ENCODE measurements at places on chromosomes 16 and 17.

DNA sequence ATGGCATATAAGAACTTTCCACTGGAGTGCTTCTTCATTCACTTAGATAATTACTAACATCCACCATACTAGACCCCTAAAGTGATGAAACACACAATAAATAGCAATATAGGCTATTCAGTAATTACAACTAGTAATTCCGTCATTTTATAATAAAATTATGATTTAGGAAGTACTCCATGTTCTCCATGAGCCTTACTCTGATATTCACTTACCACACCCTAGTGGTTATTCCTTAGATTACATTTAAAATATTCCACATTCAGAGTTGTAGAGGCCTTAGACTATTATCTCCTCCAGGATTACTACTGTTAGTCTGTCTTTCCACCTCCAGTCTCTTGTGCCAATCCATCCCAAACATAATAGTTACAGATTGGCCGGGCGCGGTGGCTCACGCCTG, 62.4 kb downstream of the STH start:
- DNase-seq = no peak

DNA sequence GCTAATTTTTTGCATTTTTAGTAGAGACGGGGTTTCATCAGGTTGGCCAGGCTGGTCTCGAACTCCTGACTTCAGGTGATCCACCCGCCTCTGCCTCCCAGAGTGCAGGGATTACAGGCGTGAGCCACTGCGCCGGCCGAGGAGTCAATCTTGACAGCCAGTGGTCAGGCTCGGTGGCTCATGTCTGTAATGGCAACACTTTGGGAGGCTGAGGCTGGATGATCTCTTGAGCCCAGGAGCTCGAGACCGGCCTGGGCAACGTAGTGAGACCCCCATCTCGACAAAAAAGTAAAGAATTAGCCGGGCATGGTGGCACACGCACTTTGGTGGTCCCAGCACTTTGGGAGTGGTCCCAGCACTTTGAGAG, 608 bp upstream of the PGS1 start:
- DNase-seq = no peak

GRCh38 chr16:56691885-56692284, 9.6 kb downstream of the MT1X start:
- no peak for DNase-seq

- DNase-seq = no peak
Observed at GRCh38 chr17:45170280-45170930, 8.7 kb downstream of the HEXIM2 start.

- DNase-seq = peak; percentile 72
Observed at GRCh38 chr17:10058921-10059683, 139.3 kb downstream of the GAS7 start.

DNA sequence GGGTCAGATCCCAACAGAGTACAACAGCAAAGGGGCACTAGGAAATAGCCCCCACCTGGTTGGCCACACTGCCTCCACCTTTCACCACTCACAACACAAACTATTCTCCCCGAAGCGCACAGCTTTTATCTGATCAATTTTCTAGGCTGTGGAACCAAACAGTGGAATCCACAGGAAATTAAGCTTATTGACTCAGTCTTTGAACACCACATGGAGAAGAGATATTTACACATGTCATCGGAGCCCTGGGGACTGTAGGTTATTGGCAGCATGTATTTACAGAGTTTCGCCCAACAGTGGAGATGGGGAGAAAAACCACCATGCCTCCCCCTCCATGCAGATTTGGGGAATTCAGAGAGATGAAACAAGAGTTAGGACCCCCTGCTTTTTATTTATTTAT, 154.8 kb downstream of the XYLT1 start:
- no peak for DNase-seq

DNA sequence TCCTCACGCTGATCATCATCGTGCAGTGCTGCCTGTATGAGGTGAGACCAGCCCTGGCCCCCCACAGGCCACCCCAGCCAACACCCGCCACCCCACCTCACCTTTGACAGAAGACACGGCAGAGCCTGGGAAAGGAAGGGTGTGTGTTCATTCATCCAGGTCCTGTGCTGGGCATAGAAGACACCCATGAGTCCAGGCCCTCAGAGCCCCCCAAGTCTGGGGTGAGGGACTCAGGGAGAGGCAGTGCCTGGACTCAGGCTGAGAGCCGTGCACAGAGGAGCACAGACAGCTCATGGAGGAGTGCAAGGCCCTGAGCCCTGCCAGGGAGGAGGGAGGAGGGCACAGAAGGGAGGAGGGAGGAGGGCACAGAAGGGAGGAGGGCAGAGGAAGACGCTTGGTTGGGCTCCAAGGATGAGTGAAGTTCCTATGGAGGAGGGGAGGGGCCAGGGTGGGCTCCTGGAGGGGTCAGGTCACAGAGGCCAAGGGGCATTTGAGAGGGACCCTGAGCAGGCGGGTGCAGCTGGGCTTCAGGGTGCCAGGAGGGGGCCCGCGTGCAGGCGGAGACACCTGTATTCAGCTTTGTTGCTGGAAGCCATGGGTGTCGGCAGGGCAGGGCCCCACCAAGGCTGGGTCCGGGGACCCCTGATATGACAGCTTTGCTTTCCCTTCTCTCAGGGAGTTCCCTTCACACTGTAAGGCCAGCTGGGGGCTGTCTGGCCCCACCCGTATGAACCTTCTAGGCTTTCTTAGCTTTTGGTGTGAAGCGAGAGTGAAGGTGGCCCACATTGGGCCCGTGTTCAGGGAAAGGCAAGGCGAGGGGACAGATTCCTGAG, 11.4 kb downstream of the TAX1BP3 start:
- no peak for DNase-seq

GRCh38 chr17:40615068-40615840, 32.4 kb downstream of the SMARCE1 start:
- no peak for DNase-seq
